Activated naive CD8-positive, alpha-beta T cell treated with anti-CD3 and anti-CD28 coated beads for 36 hours (primary cell): ENCODE measurements at places on chromosomes 4 and X. TPM values are rescaled to one million over a fixed set of nuclear protein-coding genes. Genes with fewer than 3 reads are reported as not detected.

- no peak overlapping the region for H3K27ac ChIP-seq
- peaks cover 4% of the 10 kb centered on the region for H3K27me3 ChIP-seq
- H3K4me3 ChIP-seq: no peak overlapping the region
- no peak for DNase-seq
- no peaks in the 10 kb centered on the region for H3K4me1 ChIP-seq
Observed at GRCh38 chr4:76858319-76858718, 39.6 kb downstream of the SOWAHB start.

GRCh38 chrX:103373581-103373980, 2.8 kb upstream of the BEX3 start:
- no peaks in the 10 kb centered on the region for H3K27me3 ChIP-seq
- H3K27ac ChIP-seq: no peak overlapping the region
- peaks cover 8% of the 10 kb centered on the region for H3K4me1 ChIP-seq
- no peak overlapping the region for H3K4me3 ChIP-seq

GRCh38 chr4:17018013-17018412, 119.6 kb upstream of the LDB2 start:
- H3K4me3 ChIP-seq: no peak overlapping the region
- no peaks in the 10 kb centered on the region for H3K4me1 ChIP-seq
- H3K36me3 ChIP-seq: no peaks in the 10 kb centered on the region

GRCh38 chrX:133189195-133189594, 29.0 kb downstream of the TFDP3 start:
- no peak overlapping the region for H3K27ac ChIP-seq
- H3K36me3 ChIP-seq: no peaks in the 10 kb centered on the region
- H3K4me1 ChIP-seq: no peaks in the 10 kb centered on the region
- no peak overlapping the region for H3K4me3 ChIP-seq
- DNase-seq: no peak

- H3K36me3 ChIP-seq: no peaks in the 10 kb centered on the region
- no peak overlapping the region for H3K4me3 ChIP-seq
- no peak overlapping the region for H3K27ac ChIP-seq
- DNase-seq: no peak
- H3K4me1 ChIP-seq: no peaks in the 10 kb centered on the region
Observed at GRCh38 chr4:112802780-112803179, 165.8 kb downstream of the LARP7 start.

DNA sequence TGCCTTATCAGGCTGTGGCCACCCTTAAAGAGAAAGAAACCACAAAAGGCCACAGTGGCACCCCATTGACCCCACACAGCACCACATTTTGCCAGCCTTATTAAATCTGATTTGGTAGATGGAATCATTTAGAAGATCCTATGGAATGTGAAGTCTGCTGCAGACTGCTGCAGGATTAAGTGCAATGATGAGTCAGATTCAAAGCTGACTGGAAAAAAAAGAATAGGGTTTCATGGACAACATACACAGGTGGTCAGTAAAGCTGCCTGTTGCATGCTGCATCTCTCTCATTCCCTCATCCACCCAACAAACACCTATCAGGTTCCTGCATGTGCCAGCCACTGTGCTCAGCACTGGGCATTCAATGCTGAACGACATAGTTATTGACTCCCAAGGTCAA, 56.6 kb downstream of the CHST7 start:
- H3K4me3 ChIP-seq: no peak overlapping the region
- H3K27ac ChIP-seq: no peak overlapping the region
- H3K27me3 ChIP-seq: peaks cover 2% of the 10 kb centered on the region
- H3K4me1 ChIP-seq: peaks cover 21% of the 10 kb centered on the region
- H3K36me3 ChIP-seq: peaks cover 44% of the 10 kb centered on the region

DNA sequence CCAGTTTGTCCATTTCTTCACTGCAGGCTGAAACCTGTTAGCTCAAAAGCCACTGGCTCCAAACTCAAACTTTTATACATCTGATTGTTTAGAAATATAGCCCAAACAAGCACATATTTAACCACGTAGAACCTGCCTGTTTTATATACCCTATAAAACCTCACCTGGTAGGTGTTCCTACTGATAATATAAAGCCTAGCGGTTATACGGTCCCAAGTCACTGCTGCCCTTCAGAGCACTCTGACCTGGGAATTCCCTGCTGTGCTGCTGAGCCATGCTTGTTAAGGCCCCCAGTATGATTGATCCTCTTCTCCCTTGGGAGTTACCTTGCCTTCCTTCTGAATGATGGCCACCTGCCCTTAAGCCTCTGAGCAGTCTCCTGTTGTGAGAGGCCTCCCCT, 432.8 kb upstream of the LCORL start:
- no peak for DNase-seq
- no peak overlapping the region for H3K27ac ChIP-seq
- H3K36me3 ChIP-seq: no peaks in the 10 kb centered on the region
- H3K4me1 ChIP-seq: no peaks in the 10 kb centered on the region
- no peak overlapping the region for H3K4me3 ChIP-seq
- H3K27me3 ChIP-seq: no peaks in the 10 kb centered on the region

DNA sequence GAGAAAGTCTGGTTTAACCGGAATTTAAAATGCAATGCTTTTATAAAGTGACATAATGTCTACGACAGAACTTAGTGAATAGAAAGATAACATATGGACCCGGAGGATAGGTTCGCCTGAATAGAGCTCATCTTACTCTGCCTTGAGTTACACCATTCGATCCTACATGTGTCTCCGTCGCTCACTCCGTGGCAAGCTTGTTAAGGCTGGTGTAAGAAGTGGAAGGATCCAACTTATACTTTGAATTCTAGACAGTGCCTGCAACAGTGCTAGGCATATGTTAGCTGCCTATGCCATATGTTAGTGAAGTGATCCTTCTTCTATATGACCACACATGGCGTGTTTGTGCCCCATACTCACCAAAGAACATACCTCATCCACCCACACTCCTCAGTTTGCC, 50.9 kb downstream of the SEL1L3 start:
- H3K27me3 ChIP-seq: no peaks in the 10 kb centered on the region
- H3K4me3 ChIP-seq: no peak overlapping the region
- no peak for DNase-seq
- no peak overlapping the region for H3K27ac ChIP-seq
- no peaks in the 10 kb centered on the region for H3K4me1 ChIP-seq

DNA sequence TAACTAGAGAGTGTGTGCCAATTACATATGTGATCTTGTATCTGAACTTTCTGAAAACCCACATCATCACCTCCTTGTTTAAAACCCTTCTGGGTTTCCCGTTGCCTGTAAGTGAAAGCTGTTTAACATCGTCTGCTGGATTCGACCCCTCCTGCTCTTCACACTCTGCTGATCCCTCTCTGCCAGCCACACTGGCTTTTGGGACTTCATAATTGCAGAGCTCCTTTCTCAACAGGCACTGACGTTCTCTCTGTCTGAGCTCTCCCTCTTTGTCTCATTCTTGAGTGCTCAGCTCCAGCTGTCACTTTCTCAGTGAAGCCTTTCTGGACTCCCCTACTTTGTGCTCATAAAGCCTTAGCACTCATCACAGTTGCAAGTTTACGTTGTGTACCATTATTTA, 153.9 kb downstream of the CEP135 start:
- H3K27ac ChIP-seq: no peak overlapping the region
- no peaks in the 10 kb centered on the region for H3K27me3 ChIP-seq
- H3K4me3 ChIP-seq: no peak overlapping the region
- H3K36me3 ChIP-seq: no peaks in the 10 kb centered on the region
- no peaks in the 10 kb centered on the region for H3K4me1 ChIP-seq

- no peaks in the 10 kb centered on the region for H3K27me3 ChIP-seq
- no peak overlapping the region for H3K27ac ChIP-seq
- DNase-seq: no peak
- H3K4me1 ChIP-seq: no peaks in the 10 kb centered on the region
- H3K4me3 ChIP-seq: no peak overlapping the region
Observed at GRCh38 chr4:45172636-45173035, 446.3 kb upstream of the GNPDA2 start.

DNA sequence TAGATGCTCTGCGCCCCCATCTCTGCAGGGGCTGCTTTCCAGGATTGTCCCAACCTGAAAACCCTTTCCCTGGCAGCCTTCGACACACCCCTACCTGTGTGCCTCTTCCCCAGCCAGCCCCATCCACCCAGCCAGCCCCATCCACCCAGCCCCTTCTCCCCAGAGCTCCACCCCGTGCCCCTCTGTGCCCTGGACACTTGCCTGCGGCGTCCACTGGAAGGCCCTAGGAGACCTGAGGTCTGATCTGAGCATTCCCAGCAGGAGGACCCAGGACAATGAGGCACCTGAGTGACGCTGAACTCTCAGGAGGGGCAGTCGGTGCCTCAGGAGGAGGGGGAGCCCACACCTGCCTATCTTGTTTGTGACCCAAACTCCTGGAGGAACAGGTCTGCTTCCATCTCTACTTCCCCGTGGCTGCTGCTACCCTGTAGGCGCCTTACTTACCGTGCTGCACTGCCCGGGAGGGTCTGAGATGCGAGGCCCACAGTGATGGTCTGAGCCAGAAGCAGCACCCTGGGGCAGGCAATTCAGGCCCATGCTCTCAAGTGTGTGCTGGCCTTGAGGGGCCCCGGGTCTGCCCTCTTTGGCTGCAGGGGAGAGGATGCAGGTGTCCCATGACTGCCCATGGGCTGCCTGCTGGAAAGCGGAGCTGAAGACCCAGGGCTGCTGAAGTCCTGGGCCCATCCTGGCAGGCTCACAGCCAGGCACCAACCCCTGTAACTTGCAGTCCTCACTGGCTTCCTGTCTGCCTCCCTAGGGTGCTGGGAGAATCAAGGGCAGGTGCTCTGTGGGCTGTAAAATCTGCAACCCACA, 4.9 kb downstream of the LRPAP1 start:
- no peak overlapping the region for H3K4me3 ChIP-seq
- H3K27me3 ChIP-seq: no peaks in the 10 kb centered on the region
- peaks cover 15% of the 10 kb centered on the region for H3K4me1 ChIP-seq
- H3K27ac ChIP-seq: no peak overlapping the region

DNA sequence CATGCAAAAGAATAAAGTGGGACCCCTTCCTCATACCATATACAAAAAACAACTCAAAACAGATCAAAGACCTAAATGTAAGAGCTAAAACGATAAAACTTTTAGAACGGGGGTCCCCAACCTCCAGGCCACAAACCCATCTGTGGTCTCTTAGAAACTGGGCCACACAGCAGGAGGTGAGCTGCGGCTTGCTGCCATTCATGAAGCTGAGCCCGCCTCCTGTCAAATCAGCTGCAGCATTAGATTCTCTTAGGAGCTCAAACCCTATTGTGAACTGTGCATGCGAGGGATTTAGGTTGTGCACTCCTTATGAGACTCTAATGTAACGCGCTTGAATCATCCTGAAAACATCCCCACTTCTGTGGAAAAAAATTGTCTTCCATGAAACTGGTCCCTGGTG, 7.0 kb upstream of the GATA1 start:
- no peaks in the 10 kb centered on the region for H3K36me3 ChIP-seq
- no peaks in the 10 kb centered on the region for H3K27me3 ChIP-seq
- no peak overlapping the region for H3K4me3 ChIP-seq
- H3K27ac ChIP-seq: no peak overlapping the region
- no peak for DNase-seq
- H3K4me1 ChIP-seq: no peaks in the 10 kb centered on the region

- DNase-seq: no peak
- H3K4me1 ChIP-seq: no peaks in the 10 kb centered on the region
- H3K27me3 ChIP-seq: peaks cover 4% of the 10 kb centered on the region
- H3K36me3 ChIP-seq: no peaks in the 10 kb centered on the region
- no peak overlapping the region for H3K4me3 ChIP-seq
Observed at GRCh38 chr4:123517176-123517575, 120.6 kb downstream of the SPRY1 start.

The BRS3 gene
- total RNA-seq: not detected

The ING2 gene
- 18.0 TPM for total RNA-seq

The DDIT4L gene
- not detected for total RNA-seq

The SH3D19 gene
- not detected for total RNA-seq

The RBM46 gene
- not detected for total RNA-seq

The ACE2 gene
- not detected for total RNA-seq

The PRSS12 gene
- not detected for total RNA-seq

The TMPRSS11B gene
- total RNA-seq: not detected
